Left renal pelvis (tissue), 4 donors: ENCODE measurements at places on chromosomes 7 and 10.

DNA sequence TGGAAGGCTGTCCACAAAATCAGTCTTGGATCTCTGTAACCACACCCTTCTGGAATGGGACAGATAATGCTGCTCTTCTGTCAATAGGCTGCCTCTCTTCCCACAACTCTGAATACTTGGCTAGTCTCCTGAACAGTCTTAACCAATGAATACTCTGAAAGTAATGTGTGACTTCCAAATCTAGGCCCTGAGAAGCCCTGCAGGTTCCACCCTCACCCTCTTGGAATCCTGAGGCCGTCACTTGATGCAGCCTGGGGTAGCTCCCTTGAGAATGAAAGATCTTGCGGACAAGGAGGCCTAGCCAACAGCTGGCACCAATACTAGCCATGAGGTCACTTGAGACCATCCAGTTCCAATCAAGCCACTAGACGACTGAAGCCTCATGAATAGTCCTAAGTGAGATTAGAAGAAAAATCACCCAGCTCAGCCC is 109.2 kb downstream of the ARHGAP12 start:
- DNase-seq: no peak

- no peak for DNase-seq
Observed at GRCh38 chr10:50453940-50454339, 169.8 kb downstream of the SGMS1 start.

DNA sequence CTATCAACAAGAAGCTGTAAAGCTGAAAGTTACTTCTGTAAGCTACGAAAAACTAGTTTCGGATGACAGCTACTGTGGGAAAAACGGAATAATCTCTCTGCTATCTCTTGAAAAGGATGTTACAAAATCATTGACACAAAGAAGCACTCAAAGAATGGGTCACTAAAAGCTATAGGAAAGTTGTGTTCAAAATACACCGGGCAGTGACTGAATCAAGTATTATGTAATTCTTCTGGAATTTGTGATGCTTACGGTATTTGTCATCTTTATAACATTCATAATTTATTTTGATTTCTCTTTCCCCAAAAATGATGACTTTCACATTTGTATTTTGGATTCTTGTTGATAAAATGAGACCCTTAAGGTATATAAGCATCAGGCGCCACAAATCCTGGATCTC is 112.1 kb upstream of the KLF6 start:
- no peak for DNase-seq

- peak; percentile 8 for DNase-seq
Observed at GRCh38 chr10:25682203-25682851, 251.7 kb upstream of the MYO3A start.

GRCh38 chr7:99210265-99210970 is 2.5 kb upstream of the KPNA7 start:
- no peak for DNase-seq

GRCh38 chr10:132918617-132919373 is 23.6 kb downstream of the CFAP46 start:
- no peak for DNase-seq

DNA sequence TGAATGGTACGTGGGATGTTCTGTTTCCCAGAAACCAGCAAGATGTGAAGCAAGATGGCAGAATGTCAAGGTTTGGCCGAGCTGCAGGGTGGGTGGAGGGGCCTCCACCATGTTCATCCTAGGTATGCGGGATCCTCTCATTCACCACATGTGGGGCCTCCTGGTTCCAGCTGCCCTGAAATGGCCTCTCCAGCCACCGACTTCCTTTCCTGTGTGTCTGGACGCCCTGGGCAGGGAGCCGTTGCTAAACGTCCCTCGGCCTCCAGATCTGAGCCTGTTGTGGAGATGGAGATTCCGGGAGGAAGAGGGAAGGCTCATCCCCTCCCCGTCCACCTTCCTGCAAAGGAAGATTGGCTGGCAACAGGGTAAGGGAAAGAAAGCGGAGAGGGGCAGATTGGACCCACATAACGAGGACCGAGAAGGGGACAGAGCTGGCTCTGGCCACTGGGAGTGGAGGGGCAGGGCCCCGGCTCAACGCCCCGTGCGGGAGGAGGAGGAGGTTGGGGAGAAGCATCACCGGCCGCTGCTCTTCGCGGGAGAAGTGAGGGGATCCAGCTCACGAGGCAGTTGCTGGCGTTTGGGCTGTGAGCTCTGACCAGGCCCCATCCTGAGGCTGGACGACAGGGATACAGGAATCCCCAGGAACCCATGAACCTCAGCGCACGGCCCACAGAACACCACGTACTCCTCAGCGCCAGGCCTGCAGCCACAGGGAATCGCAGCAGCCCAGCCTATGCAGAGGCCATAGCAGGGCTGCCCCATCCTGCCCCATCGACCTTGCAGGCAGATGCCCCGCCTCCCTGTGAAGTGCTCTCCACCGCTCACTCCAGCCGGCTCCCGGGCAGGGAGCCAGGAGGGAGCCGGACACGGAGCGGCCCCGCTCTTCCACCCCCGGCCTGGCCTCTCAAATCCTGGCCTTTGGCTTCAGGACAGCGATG is 98.3 kb downstream of the FOXL3 start:
- no peak for DNase-seq

DNA sequence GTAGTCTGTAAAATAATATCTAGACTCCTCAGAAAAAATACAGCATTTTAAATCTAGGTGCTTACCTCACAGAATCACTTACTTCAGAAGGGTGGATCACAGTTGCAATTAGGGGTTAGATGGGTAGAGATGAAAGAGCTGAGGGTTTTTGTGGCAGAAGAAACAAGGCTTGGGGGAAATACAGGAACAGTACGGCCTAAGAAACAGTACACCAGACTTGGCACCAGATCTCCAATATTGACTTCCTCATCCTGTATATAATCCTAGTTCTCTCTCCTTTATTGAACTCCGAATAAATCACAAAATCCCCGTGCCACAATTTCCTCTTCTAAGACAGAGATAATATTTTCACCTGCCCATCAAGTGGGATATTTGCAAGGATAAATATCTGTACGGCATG is 14.3 kb downstream of the CEP41 start:
- no peak for DNase-seq

DNA sequence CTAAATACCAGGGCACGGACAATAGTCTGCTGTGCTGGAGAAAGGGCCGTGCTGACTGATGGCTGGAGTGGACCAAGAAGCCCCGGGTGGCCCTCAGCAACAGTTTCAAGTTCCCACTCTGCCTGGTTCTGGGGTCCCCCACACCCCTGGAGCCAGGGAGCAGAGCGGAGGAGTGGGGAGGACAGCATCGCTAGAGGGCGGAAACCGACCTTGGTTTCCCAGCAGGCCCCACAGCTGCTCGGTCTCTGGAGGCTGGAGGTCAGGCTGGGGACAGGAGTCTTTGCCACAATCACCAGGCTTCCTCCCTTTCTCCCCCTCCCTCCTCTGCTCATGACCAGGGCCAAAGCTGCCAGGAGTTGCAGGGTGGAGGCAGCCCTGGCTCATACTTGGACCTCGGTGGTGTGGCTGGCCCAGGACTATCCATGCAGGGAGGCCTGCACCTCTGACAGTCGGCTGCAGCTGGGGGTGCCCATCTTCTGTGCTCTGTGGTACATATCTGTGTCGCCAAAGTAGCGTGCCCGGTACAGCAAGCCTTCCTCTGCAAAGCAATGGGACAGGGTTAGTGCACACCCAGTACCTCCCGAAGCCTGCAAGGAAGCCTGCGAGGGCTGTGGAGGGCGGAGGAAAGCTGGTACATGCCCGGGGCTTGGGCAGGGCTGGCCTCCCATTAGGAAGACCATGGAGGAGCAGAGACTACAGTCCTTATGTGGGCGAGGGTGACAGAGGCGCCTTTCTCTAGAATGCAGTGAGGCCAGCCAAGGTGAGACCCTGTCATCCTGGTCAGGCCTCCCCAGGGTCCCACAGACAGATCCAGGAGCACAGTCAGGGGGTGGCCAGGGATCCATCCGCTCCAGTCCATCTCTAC is 19.1 kb downstream of the DNAJB12 start:
- DNase-seq: no peak

DNA sequence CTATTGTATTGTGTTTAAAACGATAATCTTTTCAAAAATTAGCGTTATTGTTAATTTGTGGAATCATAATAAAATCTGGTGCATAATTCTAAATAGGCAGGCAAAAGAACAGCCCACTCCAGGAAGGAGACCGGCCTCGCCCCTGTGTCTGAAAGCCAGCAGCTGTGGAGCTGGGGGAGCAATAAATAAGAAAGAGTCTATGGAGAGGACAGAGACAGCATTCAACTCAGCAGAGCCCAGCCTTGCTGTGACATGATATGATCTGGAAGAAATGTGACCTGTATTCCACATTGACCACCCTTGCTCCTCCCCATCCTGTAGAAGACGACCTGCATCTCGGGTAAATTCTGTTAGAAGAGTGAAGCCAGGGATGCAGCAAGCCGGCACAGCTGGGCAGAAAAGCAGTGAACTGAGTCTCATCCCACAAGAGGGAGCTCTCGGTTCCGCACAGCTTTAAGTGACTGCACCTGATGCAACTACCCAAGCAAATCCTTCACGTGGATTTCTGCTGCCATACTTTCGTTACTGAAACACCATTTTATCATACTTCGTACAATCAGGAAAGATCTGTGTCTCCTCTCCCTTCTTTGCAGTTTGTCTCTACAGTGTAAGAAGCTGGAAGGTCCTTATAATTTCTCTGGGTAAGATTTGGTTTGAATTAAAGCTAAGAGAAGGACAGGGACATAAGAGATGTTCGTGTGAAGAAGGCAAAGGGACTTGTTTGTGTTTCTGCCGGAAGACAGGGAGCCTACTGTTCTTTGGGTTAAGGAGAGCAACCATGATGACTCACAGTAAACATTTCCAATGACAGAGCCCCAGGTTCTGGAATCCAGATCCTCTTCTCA is 427.1 kb downstream of the GPAM start:
- DNase-seq: peak; percentile 24

DNA sequence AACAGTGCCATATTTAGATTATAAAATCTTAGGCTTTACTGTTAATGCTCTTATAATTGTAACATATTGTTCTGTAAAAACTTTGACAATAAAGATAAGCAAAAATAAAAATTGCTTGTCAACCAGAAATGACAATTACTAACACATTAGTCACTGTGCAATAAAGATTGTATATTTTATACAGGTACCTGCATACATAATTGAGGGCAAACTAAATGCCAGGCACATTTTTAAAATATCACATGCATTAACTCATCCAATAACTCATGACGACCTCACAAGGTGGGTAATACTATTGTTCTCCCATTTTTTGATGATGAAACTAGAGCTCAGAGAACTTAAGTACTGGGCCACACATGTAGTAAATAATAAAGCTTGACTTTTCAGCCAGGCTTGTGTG is 1020.2 kb upstream of the C7orf33 start:
- DNase-seq: no peak

DNA sequence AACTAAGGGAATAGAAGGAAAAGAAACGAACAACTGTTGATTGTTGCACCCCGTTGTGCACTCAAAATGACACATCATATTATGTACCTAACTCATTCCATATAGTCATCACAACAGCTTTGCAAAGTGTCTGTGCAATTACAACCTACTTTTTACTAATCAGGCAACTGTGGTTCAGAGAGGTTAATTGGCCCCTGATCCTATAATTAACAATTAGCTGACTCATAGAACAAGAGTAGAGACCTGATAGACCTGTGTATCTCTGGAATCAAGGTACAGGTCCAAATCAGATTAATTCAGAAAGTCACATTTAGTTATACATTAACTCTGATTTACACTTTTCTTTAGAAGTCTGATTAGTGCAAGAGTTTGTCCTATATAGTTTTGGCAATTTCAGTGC is 122.5 kb upstream of the CDK13 start:
- DNase-seq: no peak

- DNase-seq: no peak
Observed at GRCh38 chr7:73359746-73360375, 31.9 kb downstream of the FKBP6 start.

- DNase-seq: no peak
Observed at GRCh38 chr10:48556713-48557112, 48.2 kb downstream of the ARHGAP22 start.

DNA sequence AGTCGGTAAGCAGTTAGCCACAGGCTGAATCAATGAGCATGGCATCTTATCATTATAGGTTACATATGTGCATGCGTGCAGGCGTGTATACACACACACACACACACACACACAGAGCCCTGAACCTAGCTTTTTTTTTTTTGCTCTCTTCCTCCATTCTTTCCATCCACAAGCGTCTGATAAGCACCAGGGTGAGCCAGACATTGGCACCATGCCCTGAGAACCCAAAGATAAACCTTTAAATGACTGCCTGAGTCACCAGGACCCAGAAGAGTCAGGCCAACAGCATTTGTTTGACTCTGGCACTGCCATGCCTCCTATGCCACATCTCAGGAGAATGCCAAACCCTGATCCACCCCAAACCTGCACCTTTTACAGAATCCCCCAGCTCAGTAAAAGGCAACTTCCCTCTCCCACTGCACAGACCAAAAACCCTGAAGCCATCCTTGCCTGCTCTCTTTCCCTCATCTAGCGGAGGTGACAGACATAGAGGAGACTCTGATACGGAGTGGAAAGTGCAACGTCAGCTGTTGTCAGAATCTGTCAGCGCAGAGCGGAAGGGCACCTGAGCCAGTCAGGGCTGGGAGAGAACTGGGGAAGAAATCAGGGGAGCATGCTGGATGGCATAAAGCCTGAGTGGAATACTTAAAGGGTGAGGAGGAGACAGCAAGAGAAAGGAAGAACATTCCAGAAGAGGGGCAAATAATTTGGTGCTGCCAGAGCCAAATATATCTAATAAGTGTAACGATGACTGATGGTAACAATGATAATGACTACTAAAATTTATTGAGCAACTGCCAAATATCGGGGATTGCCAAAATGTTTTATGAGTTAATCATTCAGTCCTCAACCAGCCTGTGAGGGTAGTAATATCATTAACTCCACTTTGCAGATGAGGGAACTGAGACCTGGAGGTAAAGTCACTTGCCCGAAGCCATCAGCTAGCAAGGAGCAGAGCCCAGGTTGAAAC is 3.2 kb downstream of the PARP12 start:
- DNase-seq: no peak

DNA sequence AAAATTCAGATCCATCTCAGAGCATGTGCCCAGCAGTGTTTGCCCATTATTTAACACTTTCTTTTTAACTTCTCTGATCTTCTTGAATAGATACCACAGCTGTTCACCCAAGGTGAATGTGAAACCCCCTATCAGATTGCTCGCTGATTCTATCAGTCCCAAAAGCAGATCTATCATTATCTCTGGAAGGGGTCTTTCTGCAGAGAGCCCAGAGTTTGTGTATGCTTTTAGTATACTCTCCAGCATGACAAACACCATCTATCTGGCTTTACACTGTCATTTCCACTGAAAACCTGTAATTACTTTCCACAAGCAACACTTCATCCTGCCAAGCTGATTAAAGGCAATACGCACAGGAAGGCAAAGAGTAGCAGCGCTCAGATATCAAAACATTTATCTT is 168.2 kb downstream of the CACNA2D1 start:
- DNase-seq: no peak

DNA sequence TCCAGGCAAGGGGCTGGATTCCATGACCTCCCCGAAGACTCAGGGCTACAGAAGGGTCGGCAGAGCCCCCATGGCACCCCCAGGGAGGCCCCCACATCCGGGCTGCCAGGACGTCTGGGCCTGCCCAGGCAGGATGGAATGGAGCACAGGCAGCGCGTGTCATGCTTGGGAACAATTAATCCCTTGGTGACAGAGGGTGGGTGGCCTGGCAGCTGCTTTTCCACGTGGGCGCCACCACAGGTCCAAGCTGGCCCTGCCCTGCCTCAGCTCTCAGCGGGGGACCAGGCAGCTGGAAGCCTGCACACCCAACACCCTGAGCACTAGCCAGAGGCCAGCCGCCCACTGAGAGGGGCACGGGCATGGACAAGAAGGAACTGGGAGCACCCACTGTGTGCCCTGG is 11.4 kb downstream of the ELN start:
- no peak for DNase-seq

GRCh38 chr10:47165711-47166404 is 134.1 kb upstream of the GDF10 start:
- peak; percentile 60 for DNase-seq
